Progenitor cell of endocrine pancreas (in vitro differentiated cells): ENCODE measurements at places on chromosomes 12 and 14. TPM values are rescaled to one million over a fixed set of nuclear protein-coding genes. Genes with fewer than 3 reads are reported as not detected.

GRCh38 chr14:68088451-68088854, 268.9 kb downstream of the RAD51B start:
- no peak overlapping the region for H3K4me3 ChIP-seq
- peaks cover 33% of the 10 kb centered on the region for H3K4me1 ChIP-seq
- peak overlapping the region; percentile 93 for H3K27ac ChIP-seq
- no peaks in the 10 kb centered on the region for H3K27me3 ChIP-seq
- peaks cover 4% of the 10 kb centered on the region for H3K36me3 ChIP-seq

GRCh38 chr14:47778631-47779030, 103.2 kb upstream of the MDGA2 start:
- DNase-seq: no peak
- no peak overlapping the region for H3K27ac ChIP-seq
- peaks cover 5% of the 10 kb centered on the region for H3K36me3 ChIP-seq
- peaks cover 6% of the 10 kb centered on the region for H3K4me1 ChIP-seq
- no peak overlapping the region for H3K4me3 ChIP-seq
- H3K27me3 ChIP-seq: no peaks in the 10 kb centered on the region

GRCh38 chr14:91910196-91910595, 37.3 kb downstream of the FBLN5 start:
- no peaks in the 10 kb centered on the region for H3K27me3 ChIP-seq
- peaks cover 5% of the 10 kb centered on the region for H3K4me1 ChIP-seq
- H3K36me3 ChIP-seq: no peaks in the 10 kb centered on the region
- no peak for DNase-seq
- no peak overlapping the region for H3K4me3 ChIP-seq

GRCh38 chr14:36295642-36296627, 24.5 kb downstream of the MBIP start:
- DNase-seq: no peak
- no peaks in the 10 kb centered on the region for H3K4me1 ChIP-seq
- no peak overlapping the region for H3K4me3 ChIP-seq
- H3K27ac ChIP-seq: no peak overlapping the region

DNA sequence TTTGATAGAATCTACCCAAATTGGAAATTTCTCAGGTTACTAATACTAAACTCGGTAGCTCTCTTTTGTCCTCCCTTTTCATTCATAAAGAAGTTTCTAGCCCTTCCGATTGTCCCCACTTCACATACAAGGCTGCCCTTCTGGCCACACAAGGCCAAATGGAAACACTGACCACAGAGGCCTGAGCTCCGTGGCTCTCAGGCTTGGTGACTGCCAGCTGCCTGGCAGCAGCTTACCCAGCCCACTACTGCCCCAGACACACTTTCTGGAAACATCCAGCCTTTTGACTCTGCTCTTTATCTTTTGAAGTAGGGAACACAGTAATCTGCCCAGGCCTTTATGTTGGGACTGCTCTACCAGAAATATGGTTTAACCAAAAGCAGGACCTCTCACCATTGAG, 167.2 kb downstream of the GCH1 start:
- H3K4me3 ChIP-seq: no peak overlapping the region
- H3K36me3 ChIP-seq: no peaks in the 10 kb centered on the region

GRCh38 chr12:89882050-89882449, 173.4 kb upstream of the ATP2B1 start:
- no peak for DNase-seq
- H3K36me3 ChIP-seq: no peaks in the 10 kb centered on the region
- H3K4me3 ChIP-seq: no peak overlapping the region
- no peaks in the 10 kb centered on the region for H3K27me3 ChIP-seq

GARIN6 gene
- total RNA-seq: not detected in 2 replicates

ABCC9 gene
- total RNA-seq: 0.16 and 0.29 TPM in 2 replicates
